ENCODE measurements at places on chromosomes 1 and 21. TPM values are rescaled to one million over a fixed set of nuclear protein-coding genes. Genes with fewer than 3 reads are reported as not detected.

DNA sequence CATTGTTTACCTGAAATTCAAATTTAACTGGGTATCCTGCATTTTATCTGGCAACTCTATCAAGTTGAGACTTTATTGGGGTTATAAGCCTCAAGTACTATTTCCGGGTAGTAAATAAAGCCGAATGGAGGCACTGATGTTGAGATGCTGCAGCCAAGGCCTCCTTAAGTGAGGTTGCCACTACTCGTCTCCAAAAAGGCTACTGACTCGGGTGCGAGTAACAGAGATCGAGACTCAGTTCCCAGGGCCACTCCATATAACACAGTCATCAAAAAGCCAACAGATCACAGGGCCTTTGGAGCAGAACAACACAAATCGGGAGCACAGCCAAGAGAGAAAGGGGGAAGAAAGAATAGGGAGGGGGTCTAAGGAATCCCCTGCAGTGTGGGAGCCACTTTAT lies 524 bp downstream of the COPA start:
- no peak for DNase-seq

DNA sequence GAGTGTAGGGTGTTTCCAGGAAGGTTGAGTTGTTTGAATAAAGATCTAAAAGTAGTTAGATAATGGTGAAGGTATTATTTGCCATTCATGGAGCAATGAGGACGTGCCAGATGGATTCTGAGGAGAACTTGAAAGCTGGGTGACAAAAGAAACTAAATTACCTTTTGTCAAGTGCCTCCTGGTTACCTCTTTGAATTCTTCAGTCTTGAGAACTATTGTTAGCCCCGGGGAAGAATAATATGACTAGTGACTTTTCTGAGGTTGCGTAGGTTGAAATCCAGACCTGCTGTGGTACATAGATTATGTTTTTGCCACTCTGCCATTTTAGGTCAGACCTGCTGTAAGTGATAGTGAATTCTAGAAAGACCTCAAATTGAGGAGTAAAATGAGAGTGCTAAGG lies 11.5 kb downstream of the LAMC1 start:
- no peak for DNase-seq

- peak; percentile 46 for DNase-seq
These were observed 122.3 kb upstream of the BACE2 start for GRCh38 chr21:41045534-41046268.

LRRC8B gene
- total RNA-seq: 13.9 TPM

NOS1AP gene
- total RNA-seq: 4.4 TPM

Data from mesothelial cell of epicardium (in vitro differentiated cells).